ENCODE measurements at places on chromosomes 4 and X. TPM values are rescaled to one million over a fixed set of nuclear protein-coding genes. Genes with fewer than 3 reads are reported as not detected.

DNA sequence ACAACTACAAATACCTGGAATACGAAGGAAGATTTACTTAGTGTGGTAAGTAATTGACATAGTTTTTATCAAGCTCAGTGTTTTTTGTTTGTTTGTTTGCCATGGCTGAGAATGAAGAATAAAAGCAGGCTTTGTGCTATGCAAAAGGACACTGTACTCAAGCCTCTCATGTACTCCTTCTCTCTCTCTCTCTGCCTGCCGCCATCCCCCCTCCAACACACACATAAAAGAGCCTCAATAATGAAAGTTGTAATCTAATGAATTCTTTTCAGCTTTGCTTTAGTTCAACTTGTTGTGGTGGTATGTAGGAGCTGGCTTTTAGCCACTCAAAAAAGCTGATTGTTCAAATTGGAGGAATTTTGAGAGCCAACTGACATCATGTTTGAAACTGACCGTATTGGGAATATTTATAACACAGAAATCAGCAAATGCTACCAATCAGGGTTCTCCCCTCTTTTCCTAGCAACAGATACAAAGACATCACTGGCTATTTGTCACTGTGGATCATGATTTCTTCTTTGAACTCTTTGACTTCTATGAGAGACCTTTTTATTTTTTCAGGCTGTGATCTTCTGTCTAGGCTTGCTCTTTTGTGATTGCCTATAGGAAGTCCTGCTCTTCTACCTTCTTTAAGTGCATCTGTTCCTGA, 1148.8 kb downstream of the RAPGEF2 start:
- DNase-seq = no peak

DNA sequence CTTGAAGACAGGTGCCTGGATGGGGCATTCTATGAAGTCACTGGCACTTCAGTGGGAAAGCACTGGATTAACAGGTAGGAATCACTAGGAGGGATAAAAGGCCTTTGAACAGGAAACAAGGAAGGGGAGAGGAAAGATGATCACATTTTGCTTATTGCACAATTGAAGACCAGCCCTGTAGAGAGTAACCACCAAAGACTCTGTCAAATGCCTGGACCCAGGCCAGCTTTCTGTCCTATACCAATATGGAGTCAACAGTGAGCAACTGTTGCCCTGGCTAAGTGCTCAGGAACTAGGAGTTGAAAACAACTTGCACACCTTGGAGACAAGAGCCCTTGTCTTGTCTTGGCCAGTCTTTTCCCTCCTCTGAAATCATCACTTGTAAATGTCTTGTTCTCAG, 14.1 kb upstream of the RTL3 start:
- no peak for DNase-seq

DNA sequence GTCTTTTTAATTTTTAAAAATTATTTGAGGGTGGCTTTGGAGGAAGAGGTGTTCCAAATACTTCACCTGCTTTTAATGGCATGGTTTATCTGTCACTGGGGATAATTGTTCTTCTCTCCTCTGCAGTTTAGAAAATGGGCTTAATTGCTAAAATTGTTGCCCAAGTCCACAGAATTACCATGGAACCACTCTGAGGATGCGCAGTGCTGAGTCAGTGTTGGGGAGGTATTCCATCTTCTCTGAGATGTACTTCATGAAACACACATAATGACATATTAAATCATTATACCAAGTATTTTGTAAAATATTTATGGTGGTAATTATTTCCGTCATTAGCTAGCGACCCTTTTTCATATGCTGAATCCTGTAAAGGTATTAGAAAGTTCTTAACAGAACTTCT, 8.0 kb downstream of the ASB5 start:
- no peak for DNase-seq

- DNase-seq = no peak
Observed at GRCh38 chr4:87081826-87082225, 138.6 kb downstream of the KLHL8 start.

- DNase-seq = no peak
Observed at GRCh38 chr4:135492439-135492838, 1290.8 kb upstream of the PABPC4L start.

- no peak for DNase-seq
Observed at GRCh38 chr4:52780206-52780605, 29.0 kb upstream of the ERVMER34-1 start.

PRSS48 gene
- not detected for total RNA-seq

TMPRSS11F gene
- total RNA-seq = not detected

GABRG1 gene
- total RNA-seq = not detected

Measured in OCI-LY7 (cell line).